ENCODE measurements at places on chromosomes 4 and X.
A peak's percentile ranks its signal among the peaks of the same experiment; 100 is the strongest.

DNA sequence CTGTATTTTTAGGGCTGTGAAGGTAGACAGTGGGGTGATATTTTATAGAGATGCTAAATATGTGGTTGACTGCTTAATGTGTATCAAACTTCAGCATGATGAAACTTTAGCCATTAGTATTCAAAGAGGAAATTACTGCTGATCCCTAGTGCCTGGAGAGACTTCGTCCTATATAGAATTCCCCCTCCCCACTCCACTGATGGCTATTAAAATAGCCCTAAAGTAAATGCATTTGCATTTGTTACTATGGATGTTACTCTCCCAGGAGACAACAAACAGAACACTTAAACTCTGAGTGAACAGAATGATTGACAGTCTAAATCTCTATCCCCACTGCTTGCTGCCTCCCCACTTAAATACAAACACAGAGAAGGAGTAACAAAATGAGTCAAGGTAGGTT is 39.1 kb downstream of the ADGRL3 start:
- DNase-seq = no peak

GRCh38 chr4:55397126-55397436 is 1.3 kb downstream of the TMEM165 start:
- DNase-seq = no peak

GRCh38 chr4:150950657-150951288 is 64.3 kb downstream of the LRBA start:
- DNase-seq = no peak

DNA sequence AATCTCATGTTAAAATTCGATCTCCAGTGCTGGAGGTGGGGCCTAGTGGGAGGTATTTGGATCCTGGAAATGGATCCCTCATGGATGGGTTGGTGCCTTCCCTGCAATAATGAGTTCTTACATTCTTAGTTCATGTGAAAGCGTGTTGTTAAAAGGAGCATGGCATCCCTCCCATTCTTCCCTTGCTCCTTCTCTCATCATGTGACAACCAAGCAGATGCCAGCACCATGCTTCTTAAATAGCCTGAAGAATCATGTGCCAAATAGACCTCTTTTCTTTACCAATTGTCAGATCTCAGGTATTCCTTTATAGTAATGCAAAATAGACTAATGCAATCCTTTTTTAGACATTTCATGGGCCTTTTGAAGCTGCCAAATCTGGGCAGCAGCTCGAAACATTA is 29.0 kb upstream of the CLNK start:
- no peak for DNase-seq

DNA sequence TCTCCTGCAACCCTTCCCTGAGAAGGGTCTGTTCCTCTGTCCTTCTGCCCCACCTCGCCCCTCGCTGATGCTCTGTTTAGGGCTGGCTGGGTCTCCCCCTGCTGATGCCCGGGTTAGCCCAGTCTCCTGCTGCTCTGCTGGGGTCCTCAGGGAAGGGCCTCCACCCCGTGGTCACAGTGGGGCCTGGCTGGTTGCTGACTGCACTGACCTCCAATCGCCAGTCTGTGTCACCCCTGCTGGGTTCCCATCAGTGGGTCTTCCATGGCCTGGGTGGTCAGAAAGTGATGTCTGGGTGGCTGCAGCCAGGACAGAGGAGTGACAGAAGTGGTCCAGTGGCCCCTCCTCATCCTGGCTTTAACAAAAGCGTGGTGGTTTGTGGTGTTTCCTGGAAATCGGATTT is 44.7 kb downstream of the EVC start:
- DNase-seq = no peak

DNA sequence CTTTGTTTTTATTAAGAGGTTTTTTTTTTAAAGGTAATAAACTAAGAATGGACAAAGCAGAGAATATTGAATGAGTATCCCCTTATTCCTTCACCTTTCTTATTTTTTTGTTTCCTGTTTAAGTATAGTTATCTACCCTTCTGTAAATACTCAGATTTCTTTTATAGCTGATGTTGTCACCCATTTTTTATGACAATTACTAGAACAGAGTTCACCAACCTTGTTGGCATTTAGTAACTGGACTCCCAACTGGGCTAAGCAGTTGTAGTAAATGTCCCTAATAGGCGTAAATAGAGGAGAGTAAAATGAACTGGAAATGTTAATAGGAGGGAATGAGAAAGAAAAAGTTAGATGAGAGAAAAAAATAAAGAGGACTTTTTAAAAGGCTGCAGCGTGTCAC is 9.8 kb downstream of the PDLIM5 start:
- DNase-seq = no peak

DNA sequence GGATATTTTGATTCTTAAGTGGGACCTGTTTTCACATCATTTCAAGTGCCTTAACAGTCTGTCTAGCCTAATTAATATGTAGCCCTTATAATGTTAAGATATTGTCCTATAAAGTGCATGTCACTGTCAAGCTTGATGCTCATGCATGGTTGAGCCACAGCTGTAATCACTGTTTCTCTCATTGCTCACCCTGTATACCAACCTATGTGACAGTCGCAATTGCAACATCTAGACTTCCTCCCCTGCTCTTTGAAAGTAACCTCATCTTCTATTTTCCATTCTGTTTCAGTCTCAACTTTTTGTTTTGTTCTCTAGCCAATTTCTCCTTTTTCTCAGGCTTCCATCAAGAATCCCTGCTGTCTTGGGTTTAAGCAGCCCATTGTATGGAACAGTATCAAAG is 24.4 kb upstream of the MSL3 start:
- no peak for DNase-seq

DNA sequence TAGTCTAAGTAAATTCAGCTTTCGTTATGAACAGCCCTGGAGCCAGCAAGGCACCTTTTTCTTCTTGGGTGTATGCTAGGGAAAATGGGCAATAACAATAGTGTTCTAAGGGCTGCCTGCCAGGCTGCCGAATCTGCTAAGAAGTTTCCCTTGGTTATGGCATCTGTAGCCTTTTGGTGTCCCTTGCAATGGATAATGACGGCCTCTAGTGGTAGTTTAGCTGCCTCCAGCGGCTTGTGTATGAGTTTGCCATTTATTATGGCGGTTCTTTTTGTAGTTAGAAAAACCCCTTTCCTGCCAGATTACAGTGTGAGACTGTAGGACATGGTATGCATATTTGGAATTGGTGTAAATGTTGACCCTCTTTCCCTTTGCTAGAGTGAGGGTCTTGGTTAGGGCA is 78.9 kb upstream of the SPIN4 start:
- no peak for DNase-seq

DNA sequence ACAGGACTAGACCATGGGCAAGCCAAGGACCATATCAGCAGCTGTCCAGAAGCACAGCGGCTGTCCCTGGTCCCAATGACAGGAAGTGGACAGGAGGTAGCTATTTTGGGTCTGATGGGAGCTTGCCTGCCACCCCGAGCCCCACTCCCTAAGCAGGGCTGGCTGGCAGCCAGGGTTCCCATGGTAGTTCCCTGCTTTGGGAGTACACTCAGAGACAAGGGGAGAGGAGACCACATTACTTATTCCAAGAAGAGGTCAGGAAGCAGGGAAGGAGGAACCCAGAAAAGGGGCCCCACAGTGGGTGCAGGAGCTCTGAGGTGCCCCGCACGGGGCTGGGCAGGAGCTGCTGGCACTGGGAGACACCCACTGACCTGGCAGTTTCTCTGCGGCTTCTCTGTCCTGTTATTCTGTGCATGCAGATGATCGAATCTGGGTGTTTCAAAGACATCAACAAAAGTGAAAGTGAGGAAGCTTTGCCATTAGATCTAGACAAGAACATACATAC is 36.3 kb downstream of the HTT-AS start:
- DNase-seq = peak; percentile 28

GRCh38 chrX:14864631-14865030 is 8.2 kb downstream of the FANCB start:
- DNase-seq = no peak

DNA sequence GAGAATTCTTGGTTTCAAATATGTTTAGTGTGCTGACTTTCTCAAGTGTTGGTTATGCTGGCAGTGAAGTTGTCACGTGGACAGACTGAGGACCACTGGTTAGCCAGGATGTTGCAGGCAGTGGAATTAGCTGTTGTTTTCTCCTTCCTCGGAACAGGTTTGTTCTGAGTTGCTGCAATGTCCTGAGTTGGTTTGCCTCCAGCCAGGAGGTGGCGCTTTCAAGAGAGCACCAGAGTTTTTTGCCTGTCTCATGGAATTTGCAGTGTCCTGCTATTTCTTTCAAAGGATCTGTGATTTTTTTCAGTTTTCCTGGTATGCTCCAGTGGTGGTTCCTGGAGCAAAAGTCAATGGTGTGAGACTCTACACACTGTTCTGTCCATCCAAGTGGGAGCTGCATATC is 158.1 kb upstream of the CXorf66 start:
- no peak for DNase-seq

GRCh38 chr4:118974758-118975157 is 86.1 kb downstream of the SYNPO2 start:
- no peak for DNase-seq

- DNase-seq = no peak
Observed at GRCh38 chrX:26050099-26050498, 88.0 kb upstream of the MAGEB18 start.

GRCh38 chr4:102751941-102752340 is 8.8 kb downstream of the MANBA start:
- DNase-seq = no peak

GRCh38 chr4:102319594-102319993 is 25.7 kb downstream of the SLC39A8 start:
- no peak for DNase-seq

- DNase-seq = no peak
Observed at GRCh38 chr4:139642364-139642763, 23.3 kb upstream of the MGST2 start.

DNA sequence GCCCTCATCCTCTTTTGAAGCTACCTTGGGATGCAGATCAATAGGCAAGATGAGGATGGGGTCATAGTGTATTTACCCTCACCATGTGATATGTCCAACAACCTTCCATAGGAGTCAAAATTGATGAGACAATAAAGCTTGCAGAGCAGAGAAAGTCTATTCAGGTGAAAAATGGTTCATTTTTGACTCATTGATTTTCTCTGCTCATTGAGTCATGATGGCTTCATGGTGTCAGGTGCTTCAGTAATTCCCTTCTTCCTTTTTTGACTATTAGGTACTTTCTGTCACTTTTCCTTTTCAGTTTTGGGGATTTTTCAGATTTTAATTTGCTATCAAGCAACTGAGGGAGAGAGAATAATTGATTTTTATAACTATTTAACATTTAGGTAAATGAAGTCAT is 55.9 kb upstream of the IL2 start:
- DNase-seq = no peak

GRCh38 chr4:38946919-38947318 is 79.3 kb downstream of the FAM114A1 start:
- no peak for DNase-seq

DNA sequence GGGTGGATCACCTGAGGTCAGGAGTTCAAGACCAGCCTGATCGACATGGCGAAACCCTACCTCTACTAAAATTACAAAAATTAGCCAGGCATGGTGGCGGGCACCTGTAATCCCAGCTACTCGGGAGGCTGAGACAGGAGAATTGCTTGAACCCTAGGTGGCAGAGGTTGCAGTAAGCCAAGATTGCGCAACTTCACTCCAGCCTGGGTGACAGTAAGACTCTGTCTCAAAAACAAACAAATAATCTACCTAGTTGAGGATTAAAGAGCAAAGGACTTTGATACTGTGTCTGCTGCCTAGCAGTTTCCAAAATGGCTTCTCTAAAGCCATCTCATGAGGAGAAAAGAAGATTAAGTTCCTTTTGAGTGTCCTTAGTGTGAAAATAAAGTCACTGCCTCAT is 37.8 kb downstream of the SMS start:
- no peak for DNase-seq

DNA sequence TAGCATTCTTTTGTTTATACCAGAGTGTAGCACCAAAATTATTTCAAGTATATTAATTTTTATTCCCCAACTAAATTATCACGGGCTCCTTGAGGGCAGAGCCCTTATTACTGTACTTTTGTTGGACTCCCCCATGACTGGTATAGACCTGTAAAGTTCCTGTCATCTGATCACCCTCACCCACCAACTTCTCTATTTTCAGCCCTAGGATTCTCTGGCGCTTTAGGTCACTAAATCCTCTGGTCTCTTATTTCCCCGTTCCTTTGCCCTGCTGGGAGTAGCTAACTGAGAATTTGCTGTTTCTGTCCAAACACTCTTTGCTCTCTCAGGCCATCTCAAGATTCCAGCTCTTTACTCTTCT is 3.2 kb upstream of the XKRX start:
- DNase-seq = no peak

GRCh38 chr4:10734697-10735096 is 50.1 kb upstream of the CLNK start:
- DNase-seq = no peak

DNA sequence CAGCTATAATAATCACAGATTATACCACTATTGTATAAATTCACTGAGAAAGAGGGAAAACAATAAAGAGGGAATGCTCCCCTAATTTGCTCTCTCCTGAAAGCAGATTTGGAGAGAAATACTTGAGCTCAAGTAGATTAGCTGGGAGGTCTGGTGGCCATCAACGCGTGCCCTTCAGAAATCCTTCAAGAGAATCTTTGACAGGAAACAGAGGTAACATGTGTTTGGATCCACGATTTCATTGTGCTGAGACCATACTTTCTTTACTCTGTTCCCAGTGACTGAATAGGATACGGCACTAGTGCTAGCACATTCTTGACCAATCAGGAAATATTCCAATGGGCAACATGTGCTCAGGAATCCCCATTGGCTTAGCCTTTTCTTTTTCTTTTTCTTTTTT is 1395.3 kb downstream of the RAPGEF2 start:
- no peak for DNase-seq

- DNase-seq = no peak
Observed at GRCh38 chrX:37796310-37796709, 16.5 kb downstream of the CYBB start.

GRCh38 chr4:75696581-75696980 is 23.4 kb upstream of the G3BP2 start:
- no peak for DNase-seq

DNA sequence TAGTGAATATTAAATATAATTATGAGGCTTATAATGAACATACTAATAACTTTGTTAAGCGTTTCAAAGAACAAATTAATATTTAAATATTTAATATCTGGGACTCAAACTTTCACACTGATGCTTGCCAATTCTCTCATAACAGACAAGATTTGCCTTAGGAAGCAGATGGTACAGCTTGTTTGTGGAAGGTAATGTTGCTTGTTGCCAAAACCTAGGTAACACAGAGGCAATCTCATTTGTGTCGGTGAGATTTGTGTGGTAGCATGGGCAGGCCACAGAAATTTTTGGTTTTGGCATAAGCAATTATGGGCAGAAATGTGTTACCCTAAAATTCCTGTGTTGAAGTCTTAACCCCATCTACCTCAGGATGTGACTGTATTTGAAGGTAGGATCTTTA is 114.9 kb upstream of the AFF2 start:
- DNase-seq = no peak
